Stimulated activated CD8-positive, alpha-beta memory T cell treated with anti-CD3 and anti-CD28 coated beads, Interleukin-7, amount 100 ng/mL, for 1 hour (primary cell): ENCODE measurements at places on chromosomes 1 and 21.

GRCh38 chr1:234722270-234722704 lies 112.3 kb upstream of the IRF2BP2 start:
- no peak for DNase-seq

- DNase-seq: no peak
Measured at GRCh38 chr1:233543338-233544255, 70.3 kb upstream of the KCNK1 start.

GRCh38 chr1:74937176-74937575 lies 197.0 kb upstream of the LHX8 start:
- no peak for DNase-seq

DNA sequence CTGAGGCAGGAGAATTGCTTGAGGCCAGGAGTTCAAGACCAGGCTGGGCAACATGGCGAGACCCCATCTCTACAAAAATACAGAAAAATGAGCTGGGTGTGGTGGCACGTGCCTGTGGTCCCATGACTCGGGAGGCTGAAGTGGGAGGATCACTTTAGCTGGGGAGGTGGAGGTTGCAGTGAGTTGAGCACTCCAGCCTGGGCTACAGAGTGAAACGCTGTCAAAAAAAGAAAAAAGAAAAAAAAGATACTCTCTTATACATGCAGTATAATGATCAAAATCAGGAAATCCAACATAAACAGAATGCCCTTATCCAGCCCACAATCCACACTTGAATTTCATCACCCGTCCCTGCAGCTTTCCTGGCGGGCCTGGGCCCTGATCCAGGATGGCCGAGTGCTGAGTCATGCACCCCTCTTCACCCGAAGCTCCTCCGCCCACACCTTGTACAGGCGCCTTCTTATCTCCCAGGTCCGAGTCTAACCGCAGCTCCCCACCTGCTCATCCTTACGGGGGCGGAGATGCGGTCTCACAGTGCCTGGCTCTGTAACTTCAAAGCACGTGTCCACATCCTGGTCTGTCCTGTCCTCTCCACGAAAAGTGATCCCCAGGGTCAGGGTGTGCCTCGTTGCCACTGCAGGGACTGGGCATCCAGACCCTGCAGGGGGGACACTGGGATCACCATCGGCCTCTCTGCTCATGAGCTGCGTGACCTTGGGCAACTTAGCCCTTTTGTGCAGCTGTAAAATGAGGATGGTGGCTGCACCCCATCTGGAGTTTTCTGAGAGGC lies 120.2 kb upstream of the SLC45A1 start:
- DNase-seq: no peak

- no peak for DNase-seq
Measured at GRCh38 chr1:102837551-102837950, 270.8 kb downstream of the COL11A1 start.

- DNase-seq: peak; percentile 40
Measured at GRCh38 chr1:198699167-198700015, 60.6 kb downstream of the PTPRC start.

- no peak for DNase-seq
Measured at GRCh38 chr1:78081980-78082860, 36.5 kb downstream of the GIPC2 start.

DNA sequence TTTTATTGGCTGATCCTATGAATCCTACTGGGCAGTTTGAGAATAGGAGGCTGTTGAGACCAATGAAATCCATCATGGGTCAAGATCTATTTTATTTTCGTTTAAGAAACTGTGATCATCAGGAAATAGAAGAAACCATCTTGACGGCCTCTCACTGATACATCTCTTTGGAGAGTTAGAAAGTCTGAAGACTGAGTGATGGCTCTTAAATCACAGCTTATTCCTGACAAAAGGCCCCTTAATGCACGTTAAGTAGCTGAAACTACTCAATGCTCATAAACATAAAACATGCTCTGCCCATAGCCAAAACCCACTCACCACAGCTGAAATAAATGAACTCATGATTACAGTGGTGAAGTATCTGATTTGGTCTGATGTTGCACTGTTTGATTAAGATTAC lies 784.5 kb upstream of the NEGR1 start:
- no peak for DNase-seq

GRCh38 chr1:204643503-204643902 lies 42.0 kb downstream of the LRRN2 start:
- DNase-seq: no peak

DNA sequence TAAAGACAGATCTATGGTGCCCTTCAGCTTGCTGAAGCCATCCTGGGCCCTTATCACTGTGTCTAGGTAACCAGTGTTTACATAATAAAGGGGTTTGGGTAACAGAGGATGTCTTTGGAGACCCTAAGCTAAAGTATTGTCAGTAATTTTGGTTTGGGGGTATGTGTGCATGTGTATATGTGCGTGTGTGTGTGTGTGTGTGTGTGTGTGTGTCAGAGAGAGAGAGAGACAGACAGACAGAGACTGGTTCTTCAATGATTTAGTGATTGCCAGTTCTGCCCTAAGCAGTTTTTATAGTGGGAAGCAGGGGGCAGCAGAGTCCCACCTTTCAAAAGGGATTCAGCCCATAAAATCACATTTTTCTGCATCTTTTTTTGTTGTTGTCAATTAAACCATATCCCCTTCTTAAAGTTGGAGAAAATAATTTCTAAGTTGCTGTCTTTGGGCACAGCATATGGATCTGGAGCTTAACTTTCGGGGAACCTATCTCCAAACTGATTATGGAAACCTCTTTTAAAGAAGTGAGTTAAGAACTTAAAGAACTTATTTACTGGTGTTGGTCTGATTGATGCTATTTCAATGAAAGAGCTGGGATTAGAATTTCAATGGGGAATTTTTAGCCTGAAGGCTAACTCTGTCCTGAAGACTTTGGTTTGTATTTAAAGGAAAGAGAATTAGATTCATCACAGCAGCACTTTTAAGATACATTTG lies 51.1 kb downstream of the ZNF326 start:
- no peak for DNase-seq

- DNase-seq: no peak
Measured at GRCh38 chr21:33480481-33481103, 818 bp upstream of the TMEM50B start.

GRCh38 chr1:57546549-57547330 lies 122.9 kb upstream of the DAB1 start:
- no peak for DNase-seq

GRCh38 chr1:13809461-13810159 lies 109.6 kb downstream of the PRDM2 start:
- DNase-seq: no peak

DNA sequence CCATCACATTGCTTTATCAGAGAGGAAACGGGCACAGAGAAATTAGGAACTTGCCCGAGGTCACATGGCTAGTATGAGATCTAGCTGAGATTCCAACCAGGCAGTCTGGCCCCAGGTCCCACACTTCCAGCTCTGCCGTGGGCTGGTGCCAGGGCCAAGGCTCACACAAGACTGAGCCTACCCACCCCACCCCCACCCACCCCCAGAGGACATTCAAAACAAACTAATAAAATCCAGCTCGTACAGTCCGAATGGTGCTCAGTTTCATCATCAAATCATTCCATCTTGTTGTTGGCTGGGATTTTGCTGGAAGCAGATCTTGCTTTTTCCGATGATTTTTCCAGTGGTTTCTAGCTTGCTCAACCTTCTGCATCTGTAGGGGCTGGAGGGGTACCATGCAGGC lies 27.9 kb downstream of the MATN1 start:
- no peak for DNase-seq

DNA sequence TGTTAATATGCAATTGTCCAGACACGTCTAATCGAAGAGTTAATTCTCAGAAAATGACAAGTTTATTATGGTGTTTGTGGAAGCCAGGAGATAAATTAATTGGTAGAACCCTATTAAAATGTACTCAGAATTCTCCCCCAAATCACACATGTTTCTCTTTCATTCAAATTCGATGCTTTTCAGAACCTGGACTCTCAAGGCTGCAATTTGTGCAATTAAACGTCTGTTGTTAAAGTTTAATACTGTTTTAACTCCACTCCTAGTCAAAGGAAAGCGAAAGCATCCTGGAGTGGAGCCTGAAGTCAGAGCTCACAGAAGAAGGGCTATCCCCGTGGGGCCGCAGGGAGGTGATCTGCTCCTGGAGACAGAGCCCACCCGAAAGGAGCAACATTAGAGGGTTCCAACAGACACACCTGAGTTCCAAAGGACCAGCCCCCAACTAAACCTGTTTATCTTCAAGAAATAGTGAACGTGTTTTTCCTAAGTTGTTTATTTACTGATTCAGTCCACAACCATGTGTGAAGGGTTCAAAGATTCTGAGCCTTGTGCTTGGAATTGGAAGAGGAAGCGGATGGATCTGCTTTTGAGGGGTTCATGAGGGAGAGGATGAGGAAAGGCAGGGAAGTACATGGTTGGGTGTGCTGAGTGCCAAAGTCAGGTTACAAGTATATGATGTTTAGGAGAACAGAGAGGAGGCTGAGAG lies 68.0 kb upstream of the AKT3 start:
- no peak for DNase-seq

DNA sequence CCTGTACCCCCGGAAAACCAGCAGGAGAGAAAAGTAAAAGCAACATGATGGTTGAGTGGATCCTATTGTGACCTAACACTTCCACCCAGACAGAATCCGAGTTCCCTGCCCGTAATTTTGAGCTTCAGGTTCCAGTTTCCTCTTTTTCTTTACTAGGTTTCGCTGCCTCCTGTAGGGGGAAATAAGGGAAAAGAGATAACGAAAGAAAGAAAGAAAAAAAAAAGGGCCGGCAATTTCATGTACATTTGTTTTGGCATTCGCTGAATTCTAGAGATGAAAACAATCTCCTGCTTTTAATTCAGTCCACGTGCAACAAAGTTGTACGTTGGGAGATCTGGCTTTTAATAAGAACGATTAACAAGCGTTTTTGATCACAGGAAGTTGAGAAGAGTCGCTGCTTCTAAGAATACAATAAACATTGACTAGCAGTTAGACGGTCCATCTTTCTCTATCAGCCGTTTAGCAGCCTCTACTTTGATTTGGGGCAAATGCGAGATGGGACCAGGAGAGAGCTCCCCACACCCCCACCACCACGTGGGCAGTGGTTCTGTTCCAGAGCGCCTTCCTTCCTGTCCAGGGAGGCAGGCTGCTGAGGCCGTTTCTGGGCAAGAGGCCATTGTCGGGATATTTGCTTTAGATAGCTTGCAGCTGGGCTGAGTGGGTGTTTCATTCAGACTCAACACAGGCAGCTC lies 155.9 kb upstream of the RUNX1 start:
- no peak for DNase-seq

- no peak for DNase-seq
Measured at GRCh38 chr1:65971547-65971946, 178.9 kb downstream of the PDE4B start.
